Posterior cingulate gyrus (tissue), 11 donors: ENCODE measurements at places on chromosomes 2 and 18.

DNA sequence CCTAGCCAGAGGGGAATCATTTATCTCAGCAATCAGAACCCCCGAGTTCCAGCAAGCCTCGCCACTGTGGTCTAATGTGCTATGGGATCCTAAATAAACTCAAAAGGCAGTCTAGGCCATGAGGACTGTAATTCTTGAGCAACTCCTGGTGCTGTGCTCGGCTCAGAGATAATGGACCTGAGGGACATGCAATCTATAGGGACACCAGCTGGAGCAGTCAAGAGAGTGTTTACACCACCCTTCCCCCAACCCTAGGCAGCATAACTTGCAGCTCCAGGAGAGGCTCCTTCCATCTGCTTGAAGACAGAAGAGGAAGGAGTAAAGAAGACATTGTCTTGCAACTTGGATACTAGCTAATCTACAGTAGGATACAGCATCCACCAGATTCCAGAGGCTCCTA, 225.5 kb upstream of the KLHL14 start:
- DNase-seq: no peak

- no peak for DNase-seq
Observed at GRCh38 chr2:165361514-165361913, 108.0 kb upstream of the CSRNP3 start.

GRCh38 chr18:30862900-30863299, 179.6 kb downstream of the DSC3 start:
- DNase-seq: no peak

DNA sequence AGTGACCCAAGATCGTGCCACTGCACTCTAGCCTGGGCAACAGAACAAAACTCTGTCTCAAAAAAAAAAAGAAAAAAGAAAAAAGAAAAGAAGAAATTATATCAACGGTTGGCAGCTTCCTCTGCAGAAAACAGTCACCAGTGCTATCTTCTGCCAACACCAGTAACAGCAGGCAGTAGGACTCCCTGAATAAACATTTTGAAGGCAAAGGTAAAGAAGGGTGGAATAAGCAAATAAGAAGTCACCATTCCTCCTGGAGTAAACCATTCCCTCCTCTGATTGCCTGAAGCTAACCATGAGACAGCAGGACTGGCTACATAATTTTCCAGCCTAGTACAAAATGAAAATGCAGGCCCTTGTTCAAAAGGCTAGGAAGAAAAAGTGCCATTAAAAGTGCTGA, 9.0 kb upstream of the RNF103 start:
- no peak for DNase-seq

DNA sequence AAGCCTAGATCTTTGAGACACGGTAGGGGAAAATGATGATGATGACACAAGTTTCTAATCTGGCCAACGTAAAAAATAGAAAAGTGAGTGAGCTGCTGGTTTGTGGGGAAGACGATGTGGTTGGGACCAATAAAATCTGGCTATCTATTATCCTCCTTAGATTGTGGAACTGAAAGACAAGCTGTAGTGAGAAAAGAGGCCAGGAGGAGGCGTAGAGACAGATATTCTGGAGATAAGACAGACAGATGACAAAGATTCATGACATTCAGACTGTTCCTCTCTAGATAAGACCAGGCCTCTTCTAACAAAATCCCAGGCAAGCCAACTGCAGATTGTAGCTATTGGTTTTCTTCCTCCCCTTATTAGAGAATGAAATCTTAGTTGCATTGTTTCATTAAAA, 376.3 kb upstream of the UBE2E3 start:
- DNase-seq: no peak

GRCh38 chr2:133986881-133987795, 266.7 kb upstream of the MGAT5 start:
- no peak for DNase-seq
